ENCODE measurements at places on chromosomes 16 and 17.

DNA sequence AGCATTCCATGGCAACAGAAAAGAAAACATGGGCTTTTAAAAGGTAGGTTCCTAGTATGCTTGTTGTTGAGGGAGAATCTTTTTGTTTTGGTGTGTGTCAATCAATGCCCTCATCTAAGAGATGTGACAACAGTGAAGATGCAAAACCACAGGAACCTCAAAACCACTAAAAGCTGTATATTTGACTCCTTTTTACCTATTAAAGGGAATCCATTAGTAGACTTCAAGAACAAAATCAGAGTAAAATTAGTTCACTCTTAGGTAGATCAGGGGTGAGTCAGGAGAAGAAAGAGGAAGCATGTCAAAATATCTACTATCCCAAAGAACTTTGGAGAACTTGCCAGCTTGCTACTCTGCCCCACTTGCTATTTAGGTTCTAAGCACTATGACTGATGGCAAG lies 89.1 kb downstream of the CDK5R1 start:
- DNase-seq = peak; percentile 27

DNA sequence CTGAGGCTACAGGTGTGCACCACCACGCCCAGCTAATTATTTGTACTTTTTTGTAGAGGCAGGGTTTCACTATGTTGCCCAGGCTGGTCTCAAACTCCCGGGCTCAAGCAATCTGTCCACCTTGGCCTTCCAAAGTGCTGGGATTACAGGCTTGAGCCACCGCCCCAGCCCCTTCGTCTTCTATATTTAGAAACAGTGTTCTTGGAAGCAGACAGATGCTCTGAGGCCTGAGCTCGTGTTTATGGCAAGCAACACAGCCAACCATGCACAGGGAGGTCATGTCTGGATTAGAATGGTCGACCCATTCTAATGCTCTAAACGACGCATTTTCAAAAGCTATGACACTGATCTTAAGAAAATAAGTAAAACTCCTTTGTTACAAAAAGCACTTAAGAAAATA lies 16.6 kb downstream of the TMEM204 start:
- no peak for DNase-seq

DNA sequence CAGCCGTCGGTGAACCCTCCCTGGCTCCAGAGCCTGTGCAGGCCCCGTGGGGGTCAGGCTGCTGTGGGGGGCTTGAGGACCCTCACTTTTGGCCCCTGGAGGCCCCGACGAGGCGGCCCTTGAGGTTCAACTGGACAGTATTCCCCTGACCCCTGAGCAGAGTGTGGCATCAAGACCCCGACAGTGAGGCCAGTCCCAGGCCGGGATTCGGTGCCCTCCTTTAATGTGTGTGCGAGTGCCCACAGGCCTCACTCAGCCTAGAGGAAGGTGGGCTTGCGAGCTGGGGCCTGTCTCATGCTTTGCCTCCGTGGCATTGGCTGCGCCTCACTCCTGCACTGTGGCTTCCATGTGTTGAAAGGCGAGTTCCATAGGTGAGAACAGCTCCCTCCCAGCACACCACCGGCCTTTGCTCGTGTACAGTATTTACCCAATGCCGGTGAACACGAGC lies 94.5 kb downstream of the METRNL start:
- no peak for DNase-seq

GRCh38 chr17:70254735-70255460 lies 85.6 kb downstream of the KCNJ2 start:
- no peak for DNase-seq

GRCh38 chr16:73210686-73211085 lies 162.8 kb upstream of the ZFHX3 start:
- no peak for DNase-seq

GRCh38 chr16:8585041-8585440 lies 5.3 kb downstream of the TMEM114 start:
- no peak for DNase-seq

DNA sequence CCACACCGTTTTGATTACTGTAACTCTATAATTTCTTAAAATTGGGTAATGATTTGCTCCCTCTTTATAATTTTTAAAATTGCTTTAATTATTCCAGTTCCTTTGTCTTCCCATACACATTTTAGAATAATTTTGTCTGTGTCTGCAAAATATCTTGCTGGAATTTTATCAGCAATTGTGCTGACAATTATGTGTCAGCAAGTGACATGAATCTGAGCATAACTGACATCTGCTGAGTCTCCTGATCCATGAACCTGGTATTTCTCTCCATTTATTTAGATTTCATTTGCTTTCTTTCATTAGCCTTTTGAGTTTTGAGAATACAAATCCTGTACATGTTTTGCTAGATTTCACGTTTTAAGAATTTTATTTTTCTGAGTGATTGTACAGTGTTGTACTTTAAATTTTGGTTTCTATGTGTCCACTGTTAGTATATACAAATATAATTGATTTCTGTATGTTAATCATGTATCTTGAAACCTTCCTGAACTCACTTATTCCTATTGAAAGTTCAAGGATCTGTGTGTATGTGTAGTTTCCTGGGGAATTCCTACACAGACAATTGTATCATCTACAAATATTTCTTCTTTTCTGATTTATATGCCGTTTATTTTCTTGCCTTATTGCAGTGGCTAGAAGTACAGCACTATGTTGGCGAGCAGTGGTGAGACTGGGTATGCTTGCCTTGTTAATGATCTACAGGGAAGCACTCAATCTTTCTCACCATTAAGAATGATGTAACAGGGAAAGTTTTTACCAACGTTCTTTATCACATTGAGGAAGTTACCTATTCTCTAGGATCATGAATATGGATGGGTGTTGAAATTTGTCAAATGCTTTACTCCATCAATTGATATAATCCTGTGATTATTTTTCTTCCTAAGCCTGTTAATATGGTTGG lies 45.2 kb downstream of the N4BP1 start:
- DNase-seq = no peak

GRCh38 chr16:14373896-14374295 lies 256.2 kb downstream of the PARN start:
- DNase-seq = no peak

GRCh38 chr16:82344157-82344556 lies 174.1 kb upstream of the MPHOSPH6 start:
- no peak for DNase-seq

DNA sequence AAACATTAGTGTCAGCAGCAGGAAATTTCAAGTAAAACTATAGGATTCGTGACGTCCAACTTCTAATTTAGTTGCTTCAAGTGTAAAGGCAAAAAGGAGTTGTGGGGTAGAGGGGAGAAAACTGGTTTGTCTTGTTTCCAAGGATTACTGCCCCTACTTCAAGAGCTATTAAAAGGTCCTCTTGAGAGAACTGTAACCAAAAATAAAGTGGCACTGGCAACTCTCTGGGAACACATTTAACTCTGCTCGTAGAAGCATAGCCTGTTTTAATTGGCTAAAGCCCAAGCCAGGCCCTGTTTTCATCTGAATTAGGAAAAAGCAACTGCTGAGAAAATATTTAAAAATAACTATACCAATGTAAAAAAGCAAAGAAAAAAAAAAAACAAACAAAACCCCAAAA lies 51.8 kb upstream of the AKAP1 start:
- no peak for DNase-seq

DNA sequence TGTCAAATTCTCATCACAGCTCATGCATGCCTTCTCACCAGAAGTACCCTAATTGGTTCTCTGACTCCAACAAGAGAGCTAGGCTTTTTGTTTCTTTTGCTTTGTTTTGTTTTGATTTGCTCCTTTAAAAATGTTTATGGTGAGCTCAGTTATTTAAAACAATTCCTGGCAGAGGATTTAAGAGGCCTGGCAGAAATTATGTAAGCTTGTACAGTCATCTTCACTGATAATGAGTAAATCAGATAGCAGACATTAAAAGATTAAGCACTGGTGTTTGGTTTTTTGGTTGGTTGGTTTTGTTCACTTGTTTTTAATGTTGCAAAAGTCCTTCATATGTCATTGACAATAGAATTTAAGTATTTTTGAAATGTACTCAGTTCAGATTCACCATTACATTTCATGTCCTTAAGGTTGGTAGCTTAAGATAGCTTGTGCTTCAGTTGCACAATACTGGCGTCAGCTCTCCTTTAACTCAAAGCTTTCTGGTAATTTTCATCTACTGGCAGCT lies 378.9 kb downstream of the CDH13 start:
- DNase-seq = no peak

DNA sequence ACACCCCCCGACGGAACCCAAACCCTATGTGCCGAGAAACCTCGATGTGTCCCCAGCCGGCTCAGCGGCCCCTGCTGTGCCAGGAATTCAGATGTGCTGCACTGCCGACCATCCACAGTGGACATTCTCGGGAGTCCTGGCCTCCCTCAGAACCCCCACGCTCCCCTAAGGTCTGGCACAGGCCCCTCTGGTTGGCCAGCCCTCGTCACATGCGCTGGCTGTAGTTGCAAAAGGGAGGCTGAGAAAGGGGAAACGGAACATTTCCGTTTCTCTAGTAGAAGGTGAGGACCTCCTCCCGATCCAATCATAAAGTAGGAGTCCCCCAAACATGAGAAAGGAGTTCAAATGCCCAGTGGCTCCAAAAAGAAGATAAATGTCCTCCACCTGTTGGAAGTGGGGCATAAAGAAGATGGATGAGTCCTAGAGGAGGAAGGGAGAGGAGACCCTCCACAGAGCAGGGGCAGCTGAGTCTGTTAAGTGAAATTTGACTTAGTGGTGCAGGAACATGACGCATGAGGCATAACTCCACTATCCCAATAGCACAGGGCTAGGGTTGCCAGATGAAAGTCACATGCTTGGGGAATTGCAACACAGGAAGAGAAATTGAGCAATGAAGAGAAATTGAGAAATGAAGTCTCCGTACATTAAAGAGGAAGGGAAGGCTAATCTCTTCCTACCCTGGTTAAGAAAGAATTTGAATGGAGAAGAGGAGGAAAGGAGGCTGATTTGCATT lies 49.3 kb upstream of the WSB1 start:
- DNase-seq = no peak

DNA sequence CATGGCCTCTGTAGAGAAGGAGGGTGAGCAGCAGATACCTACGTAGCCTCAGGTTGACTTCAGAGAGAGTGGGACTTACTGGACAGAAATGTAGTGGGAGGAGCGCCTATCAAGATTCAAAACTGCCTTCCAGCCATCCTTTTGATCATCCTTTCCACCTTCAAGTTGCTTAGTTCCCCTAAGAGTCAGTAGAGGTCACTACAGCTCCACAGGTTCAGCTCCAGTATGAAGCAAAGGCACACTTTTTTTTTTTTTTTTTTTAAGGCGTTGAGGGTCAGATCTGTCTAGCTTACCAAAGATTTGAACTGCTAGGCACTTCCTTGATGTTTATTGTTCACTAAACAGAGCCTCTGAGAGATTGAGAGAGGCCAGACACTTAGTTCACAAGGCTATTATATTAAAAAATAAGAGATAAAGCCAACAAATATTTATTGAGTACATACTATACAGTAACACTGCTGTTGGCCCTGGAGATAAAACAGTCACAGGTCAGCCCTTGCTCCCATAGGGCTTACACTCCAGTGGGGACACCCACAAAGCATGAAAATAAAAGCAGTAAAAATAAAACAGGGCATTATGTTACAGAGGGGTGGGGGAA lies 3.1 kb downstream of the RNF227 start:
- peak; percentile 83 for DNase-seq

GRCh38 chr17:30346221-30346795 lies 12.5 kb upstream of the TMIGD1 start:
- DNase-seq = no peak

DNA sequence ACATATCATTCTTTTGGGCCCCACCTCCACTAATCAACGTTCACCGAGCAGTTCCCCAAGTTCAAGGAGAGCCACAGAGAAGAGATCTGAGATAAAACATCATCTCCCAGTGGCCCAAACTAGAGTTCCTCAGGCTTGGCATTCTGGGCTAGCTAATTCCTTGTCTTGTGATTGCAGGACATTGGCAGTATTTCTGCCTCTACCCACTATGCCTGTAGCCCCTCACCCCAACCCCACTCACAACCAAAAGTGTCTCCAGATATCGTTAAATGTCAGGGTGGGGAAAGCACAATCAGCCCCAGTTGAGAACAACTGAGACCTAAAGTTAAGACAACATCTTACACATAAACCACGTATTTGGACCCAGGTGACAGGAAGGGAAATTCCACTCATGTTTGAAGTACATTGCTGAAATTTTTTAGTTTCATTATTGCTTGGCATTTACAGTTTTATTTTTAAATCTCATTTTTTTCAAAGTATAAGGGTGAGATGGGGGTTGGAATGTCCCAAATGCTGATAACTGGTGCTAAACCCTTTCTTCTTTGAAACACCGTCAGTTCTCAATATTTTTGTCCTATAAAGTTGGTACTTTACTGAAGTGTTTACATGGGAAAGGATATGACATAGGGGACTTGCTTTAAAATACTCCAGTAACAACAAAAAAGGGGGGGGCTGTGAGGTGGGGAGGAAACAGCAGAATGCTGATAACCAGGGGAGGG lies 13.6 kb downstream of the ZC3H7A start:
- peak; percentile 70 for DNase-seq

DNA sequence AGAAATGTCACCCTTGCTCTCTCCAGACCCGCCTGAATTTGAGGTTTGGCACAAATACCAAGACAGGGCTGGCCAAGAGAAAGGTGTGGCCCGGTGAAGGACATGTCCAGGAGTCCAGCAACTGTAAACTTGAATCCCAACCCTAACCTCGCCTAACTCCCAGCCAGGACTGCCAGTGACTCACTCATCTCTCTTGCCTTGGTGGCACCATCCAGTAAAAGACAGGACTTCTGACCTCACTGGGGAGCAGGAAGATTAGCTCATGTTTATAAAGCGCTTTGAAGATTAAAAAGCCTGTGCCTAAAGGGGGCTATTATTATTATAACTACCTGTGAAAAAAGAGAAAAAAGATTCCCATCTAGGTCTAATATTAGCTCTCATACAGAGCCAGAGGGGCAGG lies 335.3 kb downstream of the SOX9 start:
- no peak for DNase-seq

DNA sequence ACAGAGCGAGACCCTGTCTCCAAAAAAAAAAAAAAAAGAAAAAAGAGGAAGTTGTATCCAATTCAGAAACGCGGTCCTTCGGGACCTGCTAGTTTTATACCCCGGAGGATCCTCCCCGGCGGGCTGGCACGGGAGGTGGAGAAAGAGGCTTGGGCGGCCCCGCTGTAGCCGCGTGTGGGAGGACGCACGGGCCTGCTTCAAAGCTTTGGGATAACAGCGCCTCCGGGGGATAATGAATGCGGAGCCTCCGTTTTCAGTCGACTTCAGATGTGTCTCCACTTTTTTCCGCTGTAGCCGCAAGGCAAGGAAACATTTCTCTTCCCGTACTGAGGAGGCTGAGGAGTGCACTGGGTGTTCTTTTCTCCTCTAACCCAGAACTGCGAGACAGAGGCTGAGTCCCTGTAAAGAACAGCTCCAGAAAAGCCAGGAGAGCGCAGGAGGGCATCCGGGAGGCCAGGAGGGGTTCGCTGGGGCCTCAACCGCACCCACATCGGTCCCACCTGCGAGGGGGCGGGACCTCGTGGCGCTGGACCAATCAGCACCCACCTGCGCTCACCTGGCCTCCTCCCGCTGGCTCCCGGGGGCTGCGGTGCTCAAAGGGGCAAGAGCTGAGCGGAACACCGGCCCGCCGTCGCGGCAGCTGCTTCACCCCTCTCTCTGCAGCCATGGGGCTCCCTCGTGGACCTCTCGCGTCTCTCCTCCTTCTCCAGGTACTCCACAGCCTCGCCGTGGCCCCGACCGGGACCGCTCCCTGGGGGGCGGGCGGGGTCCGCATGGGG lies at the start of gene CDH3:
CDH3 (plus strand) TSS at position 596 of the 779 bp plus-strand sequence; CDS start at position 666, 70 bp downstream.
- DNase-seq = no peak

- DNase-seq = no peak
Observed at GRCh38 chr17:55089256-55089655, 120.7 kb downstream of the STXBP4 start.

- DNase-seq = peak; percentile 74
Observed at GRCh38 chr16:53098526-53099317, 43.9 kb downstream of the CHD9 start.

- DNase-seq = no peak
Observed at GRCh38 chr16:73735954-73736353, 560.7 kb upstream of the PSMD7 start.

GRCh38 chr17:48246612-48247011 lies 139.0 kb downstream of the SNX11 start:
- DNase-seq = no peak
